ENCODE measurements at places on chromosomes 7 and 10.

DNA sequence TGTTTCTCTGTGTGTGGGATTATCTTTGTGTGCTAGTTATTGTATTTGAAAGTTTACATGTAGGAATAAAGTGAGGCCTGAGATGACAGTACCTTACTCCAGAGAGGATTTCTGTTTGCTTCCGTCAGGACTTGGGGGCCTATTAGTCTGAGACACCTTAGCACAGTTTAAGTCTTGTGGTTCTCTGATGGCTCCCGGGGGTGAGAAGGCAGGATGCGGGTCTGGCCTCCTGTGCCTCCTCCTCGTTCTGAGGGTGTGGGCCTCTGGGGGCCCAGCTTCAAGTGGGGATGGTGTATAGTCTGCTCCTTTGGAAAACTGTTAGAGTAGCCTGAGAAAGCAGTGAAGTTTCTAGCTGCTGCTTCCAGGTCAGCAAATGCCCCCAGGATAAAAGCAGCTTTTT lies 12.4 kb downstream of the MTURN start:
- DNase-seq, result no peak

DNA sequence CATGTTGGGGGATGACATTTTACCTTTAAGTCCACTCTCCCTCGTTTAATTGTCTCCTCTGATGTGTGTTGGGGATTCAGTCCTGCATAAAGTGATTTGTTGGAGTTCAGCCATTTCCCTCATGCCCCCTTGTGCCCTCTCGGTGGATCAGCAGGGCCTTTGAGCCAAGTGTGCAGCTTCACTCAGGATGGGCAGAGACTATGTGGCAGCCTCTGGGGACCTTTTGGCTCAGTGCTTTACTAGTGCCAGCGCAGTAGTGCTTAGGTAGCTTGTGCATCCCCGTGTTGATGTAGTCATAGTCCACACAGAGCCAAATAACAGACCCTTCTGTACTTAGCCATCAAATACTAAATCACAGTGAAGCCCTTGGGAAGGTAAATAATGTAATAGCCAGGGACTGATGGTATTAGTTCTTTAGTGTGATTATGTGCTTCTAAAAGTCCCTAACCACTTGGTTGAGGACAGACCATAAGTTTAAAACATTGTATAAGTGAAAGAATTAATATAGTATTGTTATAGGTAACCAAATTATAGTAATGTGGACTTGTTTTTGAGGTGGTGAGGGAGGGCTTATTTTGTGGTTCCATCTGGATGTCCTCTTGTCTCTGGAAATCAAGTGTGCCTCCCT lies 11.4 kb downstream of the BUB3 start:
- DNase-seq, result no peak

GRCh38 chr7:136400877-136401276 lies 423.7 kb upstream of the MTPN start:
- no peak for DNase-seq

DNA sequence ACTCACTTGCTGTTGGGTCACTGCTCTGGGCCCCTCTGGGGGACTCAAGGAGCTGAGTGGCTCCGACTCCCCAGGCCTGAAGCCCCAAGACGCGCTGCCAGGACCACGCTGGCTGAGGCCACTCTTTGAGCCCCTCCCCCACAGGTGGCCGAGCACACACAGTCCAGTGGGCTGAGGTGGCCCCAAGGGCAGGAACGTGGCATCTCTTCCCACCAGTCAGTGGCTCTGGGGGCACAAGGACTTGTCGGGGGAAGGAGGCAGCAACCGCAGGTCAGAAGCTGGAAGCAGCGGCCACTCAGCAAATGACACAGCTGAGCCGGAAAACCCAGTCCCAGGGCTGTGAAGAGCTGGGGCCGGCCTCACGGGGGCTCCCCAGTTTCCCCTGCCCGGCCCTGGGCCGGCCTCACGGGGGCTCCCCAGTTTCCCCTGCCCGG lies 24.1 kb downstream of the GRIFIN start:
- peak; percentile 25 for DNase-seq

GRCh38 chr10:54666192-54666591 lies 134.8 kb downstream of the PCDH15 start:
- no peak for DNase-seq

- DNase-seq, result no peak
Observed at GRCh38 chr10:85558533-85558932, 808.1 kb downstream of the GRID1 start.
